Stimulated activated CD4-positive, alpha-beta T cell treated with anti-CD3 and anti-CD28 coated beads, Interleukin-12 subunit alpha, Interleukin-12 subunit beta, amount 100 ng/mL, for 4 hours (primary cell): ENCODE measurements at places on chromosomes 6 and 20.

DNA sequence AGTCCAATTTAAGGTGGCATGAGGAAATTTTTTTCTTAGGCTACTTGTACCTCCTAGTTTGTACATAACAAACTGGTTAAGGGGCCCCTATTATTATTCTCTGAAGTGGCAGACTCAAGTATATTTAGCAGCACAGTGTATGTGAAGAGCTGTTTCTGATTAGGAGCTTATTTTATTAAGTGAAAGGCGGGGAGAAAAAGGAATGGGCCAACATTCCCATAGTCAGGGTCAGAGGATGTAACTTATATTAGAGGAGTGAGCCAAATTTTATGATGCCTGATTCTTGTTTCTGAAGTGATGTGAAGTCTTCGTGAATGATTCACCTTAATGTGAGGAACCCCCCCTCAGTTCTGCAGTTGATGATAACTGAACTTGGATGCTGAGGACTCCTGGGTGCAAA lies 2.8 kb downstream of the HECA start:
- no peak for DNase-seq

DNA sequence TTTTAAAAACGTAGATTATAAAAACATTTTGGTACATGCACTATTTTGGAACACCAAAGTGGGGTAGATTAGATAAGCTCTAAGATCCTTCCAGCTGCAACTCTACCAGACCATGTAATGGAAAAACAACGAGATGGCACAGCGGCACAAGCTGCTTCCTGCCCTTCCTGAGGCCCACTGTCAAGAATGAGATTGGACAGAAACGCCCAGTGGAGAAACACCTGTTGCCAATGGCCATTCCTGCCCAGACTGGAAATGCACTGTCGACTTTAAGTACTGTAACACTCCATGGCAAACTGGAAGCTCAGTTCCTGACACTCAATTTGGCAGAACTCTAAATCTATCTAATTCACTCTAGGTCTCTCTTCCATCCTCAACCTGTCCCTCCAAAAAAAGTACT lies 21.4 kb downstream of the EDEM2 start:
- no peak for DNase-seq

DNA sequence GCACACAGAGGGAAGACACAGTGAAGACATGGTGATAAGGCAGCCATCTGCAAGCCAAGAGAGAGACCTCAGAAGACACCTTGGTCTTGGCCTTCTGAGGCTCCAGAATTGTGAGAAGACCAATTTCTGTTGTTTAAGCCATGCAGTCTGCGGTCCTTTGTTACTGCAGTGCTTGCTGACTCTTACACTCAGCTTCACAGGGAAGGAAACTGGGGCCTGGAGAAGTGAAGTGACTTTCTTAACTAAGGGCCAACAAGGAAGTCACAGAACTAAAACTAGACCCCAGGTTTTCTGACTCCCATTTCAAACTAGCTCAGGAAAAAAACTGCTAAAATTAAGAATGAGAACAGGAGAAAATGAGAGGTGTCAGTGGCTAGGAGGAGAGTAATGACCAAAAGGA lies 74.3 kb downstream of the TNFRSF21 start:
- no peak for DNase-seq

GRCh38 chr6:160260803-160261450 lies 2.3 kb upstream of the SLC22A2 start:
- DNase-seq, result no peak

DNA sequence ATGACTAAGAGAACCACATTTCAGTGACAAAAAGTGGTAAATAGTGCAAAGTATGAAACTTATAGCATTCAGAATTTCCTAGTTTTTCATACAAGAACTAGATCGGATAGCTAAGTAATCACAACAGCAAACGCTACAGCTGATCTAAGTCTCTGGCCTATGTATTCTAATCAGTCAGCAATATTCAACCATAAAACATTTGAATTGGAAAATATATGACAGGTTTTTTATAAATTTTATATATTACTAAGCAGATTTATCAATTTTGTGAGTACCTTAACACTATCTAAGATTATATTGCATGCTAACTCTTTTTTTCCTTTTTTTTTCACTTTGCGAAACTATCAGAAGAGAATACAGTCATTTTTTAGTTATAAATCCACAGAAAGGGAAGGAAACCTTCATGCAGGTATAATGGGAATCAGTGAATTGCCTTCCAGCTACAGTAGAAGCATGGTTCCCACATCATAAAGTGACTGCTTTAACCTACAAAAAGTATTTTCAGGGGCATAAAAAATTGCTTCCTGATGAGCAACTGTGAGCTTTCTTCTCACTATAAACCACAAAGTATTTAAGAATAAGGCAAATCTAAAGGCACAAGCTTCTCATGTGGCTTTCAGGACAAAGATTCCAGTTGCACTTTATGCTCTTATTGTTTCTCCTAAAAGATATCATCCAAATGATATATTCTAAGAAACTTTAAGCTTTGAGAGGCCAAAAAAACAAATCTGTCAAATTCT lies 74.0 kb upstream of the GJE1 start:
- no peak for DNase-seq

DNA sequence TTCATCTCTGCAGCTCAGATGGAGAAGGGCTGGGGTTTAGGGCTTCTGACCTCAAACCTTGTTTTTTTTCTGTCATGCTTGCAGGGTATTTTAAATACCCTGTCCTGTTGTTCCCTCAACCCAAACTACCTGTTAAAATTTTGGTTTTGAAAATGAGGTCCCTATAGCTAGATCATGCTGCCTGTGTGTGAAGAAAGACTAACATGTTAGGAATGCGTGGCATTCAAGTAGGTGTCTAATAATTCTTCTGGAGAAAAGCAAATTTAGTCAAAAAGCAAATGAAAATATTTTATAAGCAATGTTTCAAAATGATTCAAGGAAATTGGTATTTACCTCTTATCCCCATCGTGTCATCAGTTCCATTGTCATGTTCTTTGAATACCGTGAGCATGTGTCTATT lies 77.2 kb upstream of the C20orf144 start:
- DNase-seq, result no peak

DNA sequence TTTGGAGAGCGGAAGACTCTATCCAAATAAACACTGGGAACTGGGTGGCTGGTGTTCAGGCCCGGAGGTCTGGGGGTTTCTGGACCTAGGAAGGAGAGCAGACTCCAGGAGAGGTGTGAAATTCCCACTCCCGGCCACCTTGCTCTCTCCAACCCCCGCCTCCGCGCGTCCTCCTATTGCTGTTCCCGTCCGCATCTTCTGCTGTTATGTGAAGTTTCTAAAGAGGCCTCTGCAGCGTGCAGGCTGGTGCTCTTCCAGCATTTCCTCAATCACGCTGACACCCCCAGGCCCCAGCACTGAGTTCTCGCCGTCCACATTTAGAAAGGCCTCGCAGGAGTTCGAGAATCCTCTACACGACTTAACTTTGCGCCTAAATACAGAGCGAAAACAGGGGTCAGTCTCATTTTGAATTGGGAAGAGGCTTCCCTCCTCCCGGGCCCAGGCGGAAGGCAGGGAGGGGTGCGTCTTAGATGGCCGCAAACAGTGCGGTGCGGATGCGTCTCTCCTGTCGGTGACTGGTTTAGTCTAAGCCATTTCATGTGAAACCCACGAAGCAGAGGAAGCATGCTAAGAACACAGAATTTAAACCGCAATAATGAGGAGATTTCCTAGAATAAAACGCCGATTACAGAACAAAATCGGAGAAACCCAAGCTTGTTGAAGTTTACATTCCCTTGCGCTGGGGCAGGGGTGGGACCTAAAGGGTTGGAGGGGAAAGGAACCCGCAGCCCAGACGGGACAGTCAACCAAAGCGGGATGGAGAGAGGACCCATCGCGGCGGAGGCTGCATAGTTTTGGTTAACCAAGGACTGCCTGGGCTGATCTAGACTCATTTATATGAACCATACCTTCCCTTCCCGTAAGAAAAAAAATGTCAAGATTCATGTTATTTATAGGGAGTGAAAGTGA lies 4.0 kb upstream of the FOXF2 start:
- DNase-seq, result no peak
